Activated T-cell treated with anti-CD3 and anti-CD28 coated beads, Interleukin-2, amount 50 U/mL, for 72 hours (primary cell): ENCODE measurements at places on chromosomes 6 and 20. TPM values are rescaled to one million over a fixed set of nuclear protein-coding genes. Genes with fewer than 3 reads are reported as not detected.

DNA sequence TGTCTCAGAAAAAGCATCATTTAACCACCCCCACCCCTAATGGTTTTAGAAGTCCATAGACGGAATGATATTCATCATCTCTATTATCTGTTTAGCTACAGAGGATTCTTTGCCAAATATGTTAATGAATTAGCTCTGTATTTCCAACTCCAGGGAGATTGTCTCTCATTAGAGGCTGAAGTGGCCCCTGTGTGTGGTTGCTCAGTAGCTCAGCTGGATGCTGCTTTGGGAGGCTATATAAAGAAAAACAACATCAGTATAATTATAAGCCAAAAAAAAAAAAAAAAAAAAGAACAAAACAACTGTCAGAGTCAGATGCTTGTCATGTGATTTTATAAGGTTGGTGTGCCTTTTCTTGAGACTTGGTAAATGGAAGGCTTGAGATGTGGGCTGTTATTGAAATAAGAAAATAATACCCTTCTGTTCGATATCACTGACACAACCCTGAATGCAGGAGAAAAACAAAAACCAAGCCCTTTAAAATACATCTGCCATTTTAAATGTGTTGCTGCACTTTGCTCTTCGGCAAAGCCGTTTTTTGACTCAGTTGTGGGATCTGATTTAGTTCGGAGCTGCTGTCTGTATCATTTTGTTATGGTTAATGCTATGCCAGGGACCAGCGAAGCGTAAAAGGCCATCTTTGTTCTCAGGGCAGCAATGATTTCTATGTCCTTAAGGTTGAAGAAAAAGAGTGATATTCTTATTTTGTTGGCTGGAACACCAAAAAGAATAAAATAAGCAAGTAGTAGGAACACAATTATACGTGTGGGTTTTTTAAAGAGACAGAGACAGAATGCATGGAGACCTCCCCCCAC, 422.6 kb downstream of the QKI start:
- no peak for DNase-seq

The WFDC10B gene
- not detected for total RNA-seq

The OPRL1 gene
- 1.3 TPM for total RNA-seq

The GPLD1 gene
- 0.51 TPM for total RNA-seq

DNA sequence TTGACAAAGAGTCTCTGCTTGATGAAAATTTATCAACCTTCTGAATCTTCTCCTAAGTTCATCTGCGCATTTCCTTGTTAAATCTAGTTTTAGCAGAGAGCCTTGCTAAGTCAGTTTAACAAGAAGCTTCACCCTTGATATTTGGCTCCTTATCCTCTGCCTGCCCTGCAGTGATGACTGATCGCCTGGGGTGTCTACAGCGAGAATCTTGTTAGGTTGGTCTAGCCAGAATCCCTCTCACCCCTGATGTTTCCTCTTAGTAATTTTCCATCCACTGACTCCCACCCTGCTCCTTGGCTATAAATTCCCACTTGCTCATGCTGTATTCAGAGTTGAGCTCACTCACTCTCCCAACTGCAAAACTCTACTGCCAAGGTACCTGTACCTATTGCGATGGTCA, 114.1 kb downstream of the TENT5A start:
- DNase-seq, result no peak

DNA sequence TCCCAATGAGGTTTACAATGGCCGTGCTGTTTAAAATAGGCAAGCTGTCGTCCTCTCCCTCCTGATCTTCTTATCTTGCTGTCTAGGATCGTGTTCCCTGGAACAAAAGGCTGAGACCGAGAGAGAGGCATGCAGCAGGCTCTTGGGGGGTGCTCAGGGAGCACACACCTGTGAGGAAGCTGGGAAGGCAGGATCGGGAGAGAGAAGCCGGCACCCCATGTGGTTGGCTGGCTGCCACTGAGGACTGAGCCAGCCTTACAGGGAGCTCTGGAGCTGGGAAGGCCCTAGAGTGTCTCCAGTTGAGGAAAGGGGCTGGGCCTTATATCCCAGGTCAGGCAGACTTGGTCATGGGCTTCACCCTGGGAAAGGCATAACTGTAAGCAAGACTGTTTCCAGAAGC, 184.2 kb downstream of the LY86 start:
- no peak for DNase-seq

The RSPO3 gene
- total RNA-seq, result not detected

DNA sequence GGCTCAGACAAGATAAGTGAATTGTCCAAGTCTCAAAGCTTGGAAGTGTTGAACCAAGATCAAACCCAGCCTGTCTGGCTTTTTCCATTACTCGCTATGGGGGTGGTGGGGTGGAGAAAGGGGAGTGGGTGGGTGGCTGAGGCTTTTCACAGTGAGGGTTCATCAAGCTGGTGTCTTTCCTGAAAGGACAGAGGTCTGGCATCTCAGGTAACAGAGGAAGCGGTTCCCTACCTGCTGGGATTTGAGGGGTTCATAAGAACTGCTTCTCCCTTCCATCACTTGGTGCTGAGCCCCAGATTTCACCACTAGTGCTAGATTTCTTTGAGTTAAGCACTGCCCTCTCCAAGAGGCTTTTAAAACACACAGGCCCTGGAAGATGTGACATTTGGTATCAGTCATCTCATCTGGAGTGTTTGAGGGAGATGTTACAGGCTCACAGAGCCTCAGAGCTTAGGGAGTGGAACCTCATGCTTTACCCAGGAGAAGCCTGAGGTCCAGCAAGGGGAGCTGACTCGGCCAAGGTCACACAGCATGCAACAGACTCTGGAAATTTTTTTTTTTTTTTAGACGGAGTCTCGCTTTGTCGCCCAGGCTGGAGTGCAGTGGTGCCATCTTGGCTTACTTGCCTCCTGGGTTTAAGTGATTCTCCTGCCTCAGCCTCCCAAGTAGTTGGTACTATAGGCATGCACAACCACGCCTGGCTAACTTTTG, 6.0 kb upstream of the VEGFA start:
- DNase-seq, result no peak
